ENCODE measurements at places on chromosomes 5 and 9. TPM values are rescaled to one million over a fixed set of nuclear protein-coding genes. Genes with fewer than 3 reads are reported as not detected.

GRCh38 chr9:128404560-128404959, 16.1 kb upstream of the CERCAM start:
- no peak for DNase-seq

Gene PCDHGA7
- total RNA-seq, result 0.62 TPM

DNA sequence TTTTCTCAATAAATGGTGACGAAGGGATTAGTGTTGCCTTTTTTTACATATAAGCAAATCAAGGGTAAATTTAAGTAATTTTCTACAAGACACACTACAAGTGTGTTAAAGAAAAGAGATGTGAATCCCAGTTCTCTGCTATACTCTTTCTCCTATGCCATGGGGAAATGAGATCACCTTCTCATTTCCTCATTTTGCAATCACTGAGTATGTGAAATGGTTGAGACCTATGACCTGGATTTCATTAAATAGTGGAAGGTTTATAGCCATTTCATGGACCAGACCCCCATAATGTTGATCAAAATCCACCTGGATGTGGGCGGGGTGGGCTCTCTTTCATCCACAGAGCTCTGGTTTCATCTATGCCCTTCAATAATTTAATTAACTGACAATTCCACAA, 66.9 kb upstream of the SLIT3 start:
- DNase-seq, result no peak

DNA sequence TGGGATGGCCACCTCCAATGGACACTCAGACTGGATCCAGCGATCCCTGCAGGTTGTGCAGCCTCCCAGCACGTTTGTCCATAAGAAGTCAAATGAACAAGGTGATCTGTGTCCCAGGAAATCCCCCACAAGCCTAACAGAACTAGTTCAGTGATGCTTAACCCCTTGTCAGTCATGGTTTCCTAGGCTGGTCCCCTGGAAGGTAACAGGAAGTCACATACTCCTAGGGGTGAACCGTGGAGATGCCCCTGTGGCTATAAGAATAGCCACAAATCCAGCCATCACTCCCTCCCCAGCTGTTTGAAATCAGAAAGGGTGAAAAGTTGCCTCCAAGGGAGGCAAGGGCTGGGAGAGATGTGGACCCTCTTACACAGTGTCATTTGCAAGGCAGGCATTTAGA, 22.5 kb downstream of the PAX5 start:
- no peak for DNase-seq

Gene AGXT2
- not detected for total RNA-seq

GRCh38 chr5:148805326-148806290, 20.8 kb upstream of the ADRB2 start:
- DNase-seq, result peak; percentile 69

- peak; percentile 69 for DNase-seq
Measured at GRCh38 chr9:124632077-124632621, 125.0 kb upstream of the NR5A1 start.

GRCh38 chr5:75303419-75303818, 33.6 kb upstream of the HMGCR start:
- DNase-seq, result no peak

DNA sequence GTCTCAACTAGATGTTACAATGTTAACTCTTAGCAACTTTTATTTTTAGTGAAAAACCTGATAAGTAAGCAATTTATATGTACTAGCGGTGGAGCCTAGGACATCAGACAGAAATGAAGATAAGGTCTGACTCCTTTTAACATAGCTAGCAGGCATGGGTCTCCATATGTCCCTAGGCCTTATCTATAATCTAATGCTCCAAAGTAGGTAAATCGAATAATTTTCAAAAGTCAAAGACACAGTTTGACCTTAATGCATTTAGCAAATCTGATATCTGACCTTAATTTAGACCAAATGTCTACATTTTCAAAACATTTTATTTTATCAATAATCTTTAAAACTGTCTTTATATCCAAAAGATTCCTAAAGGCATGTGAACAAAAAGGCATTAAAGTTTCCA, 305.0 kb upstream of the CCNH start:
- DNase-seq, result no peak

Gene STPG3
- not detected for total RNA-seq

Gene FABP6
- total RNA-seq, result not detected

- DNase-seq, result no peak
Measured at GRCh38 chr9:68522131-68522530, 18.6 kb downstream of the TMEM252 start.

Gene NUP188
- total RNA-seq, result 40.4 TPM

DNA sequence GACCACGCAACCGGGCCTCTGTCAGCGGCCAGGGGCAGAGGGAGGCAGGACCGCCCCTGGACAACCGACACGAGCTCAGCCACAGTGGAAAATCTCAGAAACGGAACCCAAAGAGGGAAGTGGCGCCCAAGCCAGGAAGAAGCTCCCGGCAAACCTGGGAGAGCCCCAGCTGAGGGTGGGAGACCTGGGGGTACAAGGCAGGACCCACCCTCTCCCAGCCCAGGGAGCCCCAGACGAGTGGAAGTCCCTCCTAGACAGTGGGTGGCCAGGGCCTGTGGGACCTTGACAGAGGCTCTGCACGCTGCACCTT, 3.0 kb downstream of the SLC12A7 start:
- no peak for DNase-seq

DNA sequence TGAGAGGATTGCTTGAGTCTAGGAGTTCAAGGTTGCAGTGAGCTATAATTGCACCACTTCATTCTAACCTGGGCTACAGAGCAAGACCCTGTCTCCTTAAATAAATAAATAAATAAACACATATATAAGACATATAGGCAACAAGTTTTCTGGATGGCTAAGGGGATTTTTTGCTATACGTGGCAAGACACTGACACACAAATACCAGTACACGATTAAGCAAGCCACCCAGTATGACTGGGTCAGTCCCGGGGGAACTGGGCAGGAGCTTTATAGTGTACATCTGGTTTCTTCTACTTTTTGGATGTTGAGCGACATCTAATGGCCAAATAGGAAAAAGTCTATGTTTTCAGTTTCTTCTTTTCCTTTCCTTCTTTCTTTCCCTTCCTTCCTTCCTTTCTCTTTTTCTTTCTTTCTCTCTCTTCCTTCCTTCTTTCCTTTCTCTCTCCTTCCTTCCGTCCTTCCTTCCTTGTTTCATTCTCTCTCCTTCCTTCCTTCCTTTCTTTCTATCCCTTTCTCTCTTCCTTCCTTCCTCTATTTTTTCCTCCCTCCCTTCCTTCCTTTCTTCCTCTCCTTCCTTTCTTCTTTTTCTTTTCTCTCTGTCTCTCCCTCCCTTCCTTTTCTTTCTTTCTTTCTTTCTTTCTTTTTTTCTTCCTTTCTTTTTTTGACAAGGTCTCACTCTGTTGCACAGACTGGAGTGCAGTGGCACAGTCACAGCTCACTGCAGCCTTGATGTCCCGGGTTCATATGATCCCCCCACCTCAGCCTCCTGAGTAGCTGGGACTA, 47.0 kb upstream of the PLIN2 start:
- peak; percentile 67 for DNase-seq

GRCh38 chr9:127733614-127734013, 1.5 kb downstream of the TOR2A start:
- no peak for DNase-seq

GRCh38 chr5:32088214-32088613, 85.9 kb downstream of the GOLPH3 start:
- no peak for DNase-seq

GRCh38 chr5:95181644-95182043, 103.2 kb downstream of the MCTP1 start:
- no peak for DNase-seq

Gene PDLIM4
- 56.6 TPM for total RNA-seq

Data from astrocyte (in vitro differentiated cells and primary cell).